ENCODE measurements at places on chromosomes 7 and 10.

DNA sequence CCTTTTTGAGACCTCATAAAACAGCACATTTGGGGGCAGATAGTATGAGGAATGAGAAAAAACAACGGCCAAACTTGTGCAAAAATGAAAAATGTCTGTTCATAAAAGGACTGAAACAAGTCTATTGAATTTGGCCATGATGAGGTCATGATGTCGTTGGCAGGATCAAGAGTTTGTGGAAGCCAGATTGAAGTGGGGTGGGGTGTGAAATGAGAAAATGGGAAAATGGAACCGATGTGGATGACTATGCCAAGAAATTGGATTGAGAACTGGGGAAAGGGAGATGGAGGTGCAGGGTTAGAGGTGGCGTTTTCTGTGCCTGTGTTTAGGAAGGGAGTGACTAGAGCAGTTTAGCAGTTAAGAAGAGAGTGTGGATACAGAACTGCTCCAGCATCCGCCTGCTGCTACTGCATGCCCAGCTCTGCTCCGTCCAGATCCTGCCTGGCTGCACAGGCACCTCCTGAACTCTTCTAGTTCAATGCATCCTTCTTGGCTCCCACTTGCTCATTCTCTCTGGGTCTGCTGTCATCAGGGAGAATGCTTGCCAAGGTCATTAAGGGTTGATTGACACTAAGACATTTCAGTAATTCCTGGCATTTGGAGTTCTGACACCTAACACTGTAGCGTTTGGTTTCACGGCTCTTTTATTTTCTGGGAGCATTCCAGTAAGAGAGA, 111.9 kb downstream of the GALNT17 start:
- DNase-seq = no peak

DNA sequence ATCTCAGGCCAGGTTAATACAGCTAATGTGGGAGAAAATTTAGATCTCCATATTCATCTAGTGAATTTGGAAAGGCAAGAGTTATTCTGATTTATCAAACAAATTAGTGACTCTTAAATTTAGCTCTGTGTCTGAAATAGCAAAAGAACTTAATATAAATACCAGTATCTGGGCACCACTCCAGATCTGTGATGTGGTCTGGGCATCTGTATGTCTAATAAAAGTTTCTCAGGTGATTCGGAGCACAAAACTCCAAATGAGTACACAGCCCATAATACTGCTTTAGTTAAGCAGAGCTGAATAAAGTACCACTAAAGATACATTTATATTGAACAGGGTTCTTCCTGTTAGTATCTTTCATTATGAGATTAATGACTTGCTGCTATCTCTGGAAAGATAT, 261.4 kb downstream of the BAMBI start:
- peak; percentile 23 for DNase-seq

DNA sequence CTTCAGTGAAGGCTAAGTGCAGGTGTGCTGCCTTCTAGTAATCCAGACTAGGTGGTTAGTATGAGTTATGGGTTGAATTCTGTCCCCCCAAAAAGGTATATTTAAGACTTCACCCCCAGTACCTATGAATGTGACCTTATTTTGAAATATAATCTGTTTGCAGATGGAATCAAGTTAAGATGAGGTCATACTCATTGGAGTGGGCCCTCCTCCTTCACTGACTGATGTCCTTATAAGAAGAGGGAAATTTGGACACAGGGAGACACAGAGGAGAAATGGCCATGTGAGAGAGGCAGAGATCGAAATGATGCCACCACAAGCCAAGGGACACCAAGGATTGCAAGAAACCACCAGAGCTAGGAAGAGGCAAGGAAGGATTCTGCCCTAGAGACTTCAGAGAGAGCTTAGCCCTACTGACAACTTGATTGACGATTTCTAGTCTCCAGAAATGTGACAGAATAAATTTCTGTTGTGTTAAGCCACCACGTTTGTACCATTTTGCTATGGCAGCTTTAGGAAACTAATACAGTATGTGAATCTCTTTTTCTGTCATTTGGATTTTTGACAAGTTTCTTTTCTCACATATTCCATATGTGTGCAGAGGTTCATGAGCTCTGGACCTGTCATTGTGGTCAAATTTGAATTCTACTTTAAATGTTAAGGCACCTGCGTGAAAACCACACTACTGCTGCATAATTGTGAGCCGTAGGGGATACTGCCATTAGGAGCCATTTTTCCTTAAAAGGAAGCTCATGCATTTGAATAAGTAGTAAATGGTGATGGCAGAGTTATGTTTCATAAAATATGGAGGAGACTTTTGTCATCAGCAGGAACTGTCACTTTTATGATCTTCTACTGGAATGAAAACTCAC, 2.6 kb upstream of the RPA3 start:
- no peak for DNase-seq

GRCh38 chr7:29892231-29892630, 85.9 kb downstream of the WIPF3 start:
- DNase-seq = no peak

DNA sequence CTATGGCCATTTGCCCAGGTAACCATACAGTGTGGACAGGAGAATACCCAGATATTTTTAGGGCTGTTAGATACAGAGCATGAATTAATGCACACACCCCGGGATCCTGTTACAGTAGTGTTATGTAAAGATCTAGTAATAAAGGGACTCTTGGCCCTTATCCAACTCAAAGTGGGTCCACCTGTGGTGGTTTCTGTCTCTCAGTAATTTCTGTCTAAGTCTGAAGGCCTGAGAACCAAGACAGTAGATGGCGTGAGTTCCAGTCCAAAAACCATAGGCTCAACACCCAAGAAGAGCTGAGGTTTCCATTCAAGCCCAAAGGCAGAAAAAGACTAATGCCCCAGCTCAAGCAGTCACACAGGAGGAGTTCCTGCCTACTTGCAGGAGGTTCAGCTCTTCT, 277.7 kb downstream of the ZEB1 start:
- DNase-seq = no peak

DNA sequence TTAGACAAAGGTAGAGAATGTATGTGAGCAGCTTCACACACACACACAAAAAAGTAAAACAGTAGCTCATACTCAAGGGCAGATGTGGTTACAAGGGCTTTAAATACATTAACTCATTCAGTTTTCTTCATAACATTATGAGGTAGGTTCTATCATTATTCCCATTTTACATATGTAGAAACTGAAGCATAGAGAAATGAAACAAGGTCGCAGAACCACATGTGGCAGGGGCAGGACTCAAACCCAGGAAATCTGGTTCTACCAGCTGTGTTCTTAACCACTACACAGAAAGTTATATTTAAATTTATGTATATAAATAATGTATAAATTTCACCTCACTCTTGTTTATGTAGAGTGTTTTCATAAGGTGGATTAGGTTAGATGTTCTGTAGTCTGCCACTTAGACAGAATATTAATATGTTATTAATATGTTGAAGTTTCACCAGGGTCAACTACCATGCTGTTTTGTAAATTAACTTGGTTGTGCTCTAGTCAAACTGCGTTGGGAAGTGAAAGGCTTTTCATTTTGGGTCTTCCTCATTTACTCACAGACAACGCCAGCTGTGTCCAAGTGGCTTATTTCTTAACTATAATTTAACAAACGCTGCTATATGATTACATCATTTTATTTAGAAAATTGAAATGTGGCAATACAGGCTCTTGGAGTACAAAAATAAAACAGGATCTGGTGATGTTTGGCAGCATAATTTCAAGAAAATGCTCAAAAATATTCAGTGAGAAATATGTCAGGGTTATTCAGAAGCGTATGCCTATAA, 138.4 kb downstream of the MDFIC start:
- no peak for DNase-seq

DNA sequence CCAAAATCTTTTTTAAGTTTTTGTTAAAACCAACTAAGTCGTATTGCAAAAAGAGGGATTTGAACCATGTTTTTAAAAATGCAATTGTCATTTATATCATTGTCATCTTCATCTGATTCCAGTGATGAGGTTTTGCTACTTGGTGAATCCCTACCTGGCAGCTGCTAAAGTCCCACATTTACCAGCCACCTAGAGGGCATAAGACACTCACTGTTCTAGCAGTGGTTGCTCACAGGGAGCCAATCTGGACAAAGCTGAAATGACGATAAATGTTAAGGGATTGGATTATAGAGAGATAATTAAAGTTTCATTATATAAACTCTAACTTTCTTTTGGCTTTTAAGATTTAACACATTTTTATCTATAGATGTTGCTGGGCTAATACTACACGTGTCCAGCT, 18.7 kb downstream of the KIFBP start:
- no peak for DNase-seq

GRCh38 chr7:104482362-104483037, 154.1 kb downstream of the LHFPL3 start:
- DNase-seq = no peak

- DNase-seq = peak; percentile 71
Observed at GRCh38 chr7:140200061-140200989, 23.5 kb upstream of the KDM7A start.

- no peak for DNase-seq
Observed at GRCh38 chr7:8561449-8561848, 128.0 kb downstream of the NXPH1 start.

- DNase-seq = no peak
Observed at GRCh38 chr7:115910541-115911164, 119.9 kb downstream of the TFEC start.

DNA sequence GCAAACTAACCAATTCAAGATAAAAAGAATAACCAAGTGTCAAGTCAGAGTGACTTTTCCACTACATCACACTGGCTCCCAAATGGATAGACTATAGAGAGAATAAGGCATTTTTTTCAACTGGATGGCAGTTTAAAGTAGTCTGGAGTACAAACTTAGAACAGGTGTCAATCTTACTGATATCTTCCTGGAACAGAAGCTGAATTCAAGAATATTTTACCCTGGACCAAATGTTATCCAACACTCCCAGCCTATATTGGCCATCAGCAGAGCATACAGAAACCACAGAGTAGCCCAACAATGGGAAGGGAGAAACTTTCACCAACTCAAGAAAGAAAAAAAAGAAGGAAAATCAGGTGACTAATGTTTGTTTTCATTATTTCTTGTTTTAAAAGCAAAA, 11.5 kb downstream of the IDE start:
- no peak for DNase-seq

- peak; percentile 65 for DNase-seq
Observed at GRCh38 chr10:29634764-29635625, at the start of gene SVIL. TSS of gene SVIL (minus strand) at chr10:29634971. CDS start at chr10:29555058, 79,913 bp downstream.

GRCh38 chr7:127979728-127980126, 51.5 kb downstream of the LRRC4 start:
- no peak for DNase-seq

- DNase-seq = no peak
Observed at GRCh38 chr10:104831272-104831671, 190.2 kb downstream of the SORCS3 start.

DNA sequence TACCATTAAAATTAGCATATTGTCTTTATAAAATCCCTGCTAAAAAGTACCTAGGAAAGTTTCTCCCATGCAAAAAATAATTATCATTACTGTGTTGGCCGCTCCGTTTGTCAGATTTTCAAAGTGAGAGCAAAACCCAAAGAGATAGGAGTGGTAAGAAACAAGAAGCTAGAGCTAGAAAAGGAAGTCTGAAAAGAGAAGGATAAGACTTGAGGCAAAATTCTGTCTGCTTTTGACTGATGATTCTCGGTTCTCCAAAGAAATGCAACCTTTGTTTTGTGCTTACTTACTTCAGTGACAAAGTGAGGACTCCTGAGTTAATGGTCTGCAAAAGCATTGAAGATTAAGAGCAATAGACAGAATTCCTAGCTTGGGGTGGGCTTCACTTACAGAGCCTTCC, 33.3 kb upstream of the CAPZA2 start:
- no peak for DNase-seq

GRCh38 chr7:78052112-78052511, 253.5 kb downstream of the PHTF2 start:
- DNase-seq = no peak
